CD4-positive, alpha-beta T cell treated with Interleukin-4 for 1 hour (primary cell): ENCODE measurements at places on chromosomes 16 and 17.

GRCh38 chr17:28030386-28030785 lies 12.1 kb upstream of the NLK start:
- no peak for DNase-seq

GRCh38 chr17:36614933-36615332 lies 13.6 kb downstream of the MRM1 start:
- no peak for DNase-seq

- no peak for DNase-seq
These were observed 17.5 kb downstream of the MYBBP1A start for GRCh38 chr17:4537451-4538235.

DNA sequence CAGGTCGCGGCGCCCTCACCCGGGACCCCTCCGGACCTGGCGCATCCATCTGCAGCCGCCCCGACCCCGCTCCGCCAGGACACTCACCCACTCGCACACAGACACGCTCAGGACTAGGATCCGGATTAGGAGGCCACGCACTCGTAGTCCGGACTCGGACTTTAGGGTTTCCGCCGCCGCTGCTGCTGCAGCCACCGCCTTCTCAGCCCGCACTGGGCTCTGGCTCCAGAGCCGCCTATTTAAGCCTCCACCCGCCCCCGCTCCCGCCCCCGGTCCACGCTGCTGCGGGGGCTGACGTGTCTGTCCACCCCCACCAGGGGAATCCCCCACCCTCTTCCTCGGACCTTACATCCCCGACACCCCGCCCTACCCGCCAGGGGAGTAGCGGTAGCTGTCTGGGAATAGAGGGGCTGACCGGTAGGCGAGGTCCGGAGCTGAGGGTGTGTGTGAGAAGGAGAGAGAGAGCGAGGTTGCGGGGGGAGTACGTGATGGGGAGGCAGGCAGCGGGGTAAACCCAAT lies at the start of gene RRAD:
Gene RRAD (minus strand): TSS at position 214 of the 519 bp plus-strand sequence. CDS start 356 bp downstream, outside the sequence.
- DNase-seq, result peak; percentile 28

DNA sequence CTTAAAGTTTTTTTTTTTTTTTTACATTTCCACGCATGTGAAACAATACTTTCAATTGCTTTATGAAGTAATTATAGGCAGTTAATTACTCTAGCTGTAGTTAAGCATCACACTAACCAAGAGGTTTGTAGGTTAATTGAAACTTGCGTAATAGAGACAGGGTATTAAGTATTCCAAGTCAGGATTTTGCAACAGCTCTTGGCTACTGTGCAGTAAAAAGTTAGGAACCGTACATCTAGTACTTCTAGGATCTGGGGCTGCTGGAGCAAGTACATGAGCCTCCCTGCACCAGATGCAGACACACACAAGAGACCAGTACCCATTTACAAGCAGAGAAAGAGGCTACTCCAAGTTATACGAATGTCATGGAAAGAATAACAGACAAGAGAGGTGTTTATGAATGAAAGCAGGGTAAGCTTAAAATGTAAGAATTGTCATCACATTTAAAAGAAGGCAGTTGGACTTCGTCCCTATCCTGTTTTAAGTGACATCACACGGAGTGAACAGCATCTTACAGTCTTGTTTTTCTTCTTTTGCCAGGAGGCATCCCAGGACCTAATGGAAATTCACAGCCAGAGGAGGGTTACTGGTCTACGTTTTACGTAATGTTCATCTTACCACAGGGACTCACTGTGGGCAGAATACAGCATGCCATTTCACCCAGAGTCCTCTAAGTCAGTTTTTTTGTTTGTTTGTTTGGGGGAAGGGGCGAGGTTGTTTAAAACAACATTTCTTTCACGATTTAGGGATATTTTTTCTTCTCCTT lies 379.6 kb upstream of the PSMD7 start:
- no peak for DNase-seq

DNA sequence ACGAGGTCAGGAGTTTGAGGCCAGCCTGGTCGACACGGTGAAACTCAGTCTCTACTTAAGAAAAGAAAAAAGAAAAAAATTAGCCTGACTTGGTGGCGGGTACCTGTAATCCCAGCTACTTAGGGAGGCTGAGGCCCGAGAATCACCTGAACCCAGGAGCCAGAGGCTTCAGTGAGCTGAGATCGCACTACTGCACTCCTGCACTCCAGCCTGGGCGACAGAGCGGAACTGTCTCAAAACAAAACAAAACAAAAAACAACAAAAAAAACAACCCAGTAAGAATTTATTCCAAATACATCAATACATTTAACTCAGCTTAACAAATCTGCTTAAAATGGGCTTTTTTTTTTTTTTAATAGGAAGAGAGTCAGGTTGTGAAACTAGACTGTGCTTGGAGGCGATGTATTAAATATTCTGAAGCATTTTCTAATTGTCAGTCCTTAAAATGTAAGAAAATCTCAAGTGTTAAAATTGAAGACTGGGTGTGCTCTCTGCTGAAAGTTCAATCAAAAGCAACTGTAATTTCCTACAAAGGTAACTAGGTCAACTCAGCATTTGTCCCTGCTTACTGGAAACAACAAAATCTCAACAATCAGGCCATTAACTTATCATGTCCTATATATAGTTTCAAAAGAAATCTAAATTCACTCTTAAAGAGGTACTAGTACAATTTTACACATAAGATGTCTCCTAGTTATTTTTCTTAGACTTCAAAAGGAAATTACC lies 23.2 kb downstream of the KANSL1 start:
- no peak for DNase-seq

DNA sequence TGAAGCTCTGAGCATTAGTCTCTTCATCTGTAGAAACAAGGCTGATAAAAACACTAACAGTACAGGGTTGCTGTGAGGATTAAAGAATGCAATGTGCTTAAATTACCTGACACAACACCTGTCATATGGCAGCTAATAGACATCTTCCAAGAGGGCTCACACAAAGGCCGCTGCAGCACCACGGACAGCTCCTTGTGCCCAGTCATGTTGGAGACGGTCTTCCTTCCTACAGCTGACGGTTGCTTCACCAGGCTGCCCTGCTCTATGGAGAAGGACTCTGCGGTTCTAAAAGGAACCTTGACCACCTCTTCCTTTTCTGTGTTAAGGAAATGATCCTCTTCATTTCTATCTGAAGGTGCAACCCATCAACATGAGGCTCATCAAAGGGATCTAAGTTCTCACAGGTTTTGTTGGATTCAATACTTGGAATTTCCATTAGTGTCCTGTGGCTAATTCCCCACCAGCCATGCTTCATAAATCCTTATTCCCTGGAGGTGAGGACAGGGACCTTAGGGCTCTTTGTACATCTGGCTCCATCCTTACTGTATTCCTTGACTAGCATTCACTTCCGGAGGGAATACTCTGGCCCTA lies 138.9 kb upstream of the CES5A start:
- no peak for DNase-seq

GRCh38 chr16:29899516-29900101 lies at the start of gene SEZ6L2:
Gene SEZ6L2 (minus strand): TSS chr16:29899550. CDS start chr16:29899019, 531 bp downstream.
- DNase-seq, result no peak

DNA sequence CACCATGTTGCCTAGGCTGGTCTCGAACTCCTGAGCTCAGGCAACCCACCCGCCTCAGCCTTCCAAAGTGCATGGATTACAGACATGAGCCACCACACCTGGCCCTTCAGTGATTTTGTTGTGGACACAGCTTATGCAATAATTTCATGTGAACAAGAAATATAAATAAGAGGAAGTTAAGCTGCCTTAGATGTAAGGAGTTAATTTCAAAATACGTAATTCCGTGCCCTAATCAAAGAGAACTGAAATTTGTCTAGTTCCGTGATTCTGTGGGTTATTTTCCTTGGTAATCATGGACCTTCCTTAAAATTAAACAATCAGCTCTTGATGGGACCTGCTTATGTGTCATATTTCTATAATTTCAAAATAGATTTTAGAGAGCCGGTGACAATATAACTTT lies 11.9 kb downstream of the TVP23A start:
- peak; percentile 21 for DNase-seq

GRCh38 chr17:1648173-1648962 lies 1.3 kb downstream of the RILP start:
- no peak for DNase-seq

DNA sequence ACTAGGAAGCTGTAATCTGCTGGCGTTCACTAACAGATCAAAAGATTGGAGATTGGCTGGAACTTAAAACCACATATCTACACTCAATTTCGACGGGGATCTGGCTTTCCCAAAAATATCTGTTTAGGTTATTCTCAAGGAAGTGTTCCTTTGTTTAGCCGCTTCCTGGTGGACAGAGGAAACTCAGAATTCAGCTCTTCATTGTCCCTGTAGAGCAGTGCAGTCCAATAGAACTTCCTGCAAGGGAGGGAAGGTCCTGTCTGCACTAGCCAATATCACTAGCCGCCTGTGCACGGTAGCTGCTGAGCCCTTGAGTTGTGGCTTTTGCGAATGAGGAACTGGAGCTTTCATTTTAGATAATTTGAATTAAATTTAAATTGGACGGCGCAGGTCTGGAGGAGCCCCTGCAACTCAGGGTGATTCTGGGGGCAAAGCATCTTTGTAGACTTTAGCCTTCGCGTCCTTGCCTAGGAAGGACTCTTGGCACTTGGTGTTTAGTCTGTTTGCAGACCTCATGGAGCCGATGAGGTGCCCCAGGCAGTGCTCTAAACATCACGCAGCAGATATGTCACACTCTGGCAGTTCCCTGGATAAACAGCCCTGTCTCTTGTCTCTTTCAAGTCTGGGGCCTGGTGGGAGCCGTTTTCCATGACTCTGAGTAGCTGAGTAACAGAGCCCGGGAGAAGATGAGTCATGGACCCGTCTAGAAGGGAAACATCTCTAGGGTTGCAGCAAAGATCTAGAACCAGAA lies 122.2 kb downstream of the CCDC182 start:
- DNase-seq, result no peak

GRCh38 chr17:75595920-75596313 lies 8.3 kb downstream of the MYO15B start:
- DNase-seq, result no peak

GRCh38 chr16:255183-255582 lies 20.6 kb downstream of the RGS11 start:
- DNase-seq, result no peak

DNA sequence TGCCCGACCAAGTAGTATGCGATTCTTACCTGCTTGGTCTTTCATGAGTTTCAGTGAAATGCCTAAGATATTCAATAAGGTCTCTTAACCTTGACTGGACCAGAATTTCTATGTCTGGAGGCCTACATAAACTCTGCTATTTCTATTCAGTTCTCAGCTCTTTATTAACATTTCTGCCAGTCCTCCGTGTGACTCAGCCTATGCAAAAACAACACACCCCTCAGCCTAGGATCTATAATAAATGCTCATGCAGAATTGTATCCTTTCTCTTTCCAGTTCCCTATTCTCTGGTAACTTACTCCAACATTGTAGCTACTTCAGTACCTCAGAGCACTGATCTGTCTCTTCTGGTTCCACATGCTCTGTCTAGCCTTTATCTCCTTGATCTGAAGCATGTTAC lies 1507.4 kb downstream of the CDH11 start:
- no peak for DNase-seq

DNA sequence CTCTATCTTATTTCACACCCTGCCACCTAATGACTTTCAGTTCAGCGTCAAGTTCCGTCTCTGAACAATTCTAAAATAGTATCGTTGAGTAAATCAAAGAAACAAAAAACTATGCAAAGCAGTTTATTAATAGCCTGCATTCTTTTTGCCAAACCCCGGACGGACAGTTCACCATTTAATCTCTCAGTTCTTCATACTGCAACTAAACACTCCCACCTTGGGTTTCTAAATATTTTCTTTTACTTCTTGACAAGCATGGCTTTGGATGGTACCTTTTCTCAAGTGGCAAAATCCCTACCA lies 1.2 kb downstream of the MYH11 start:
- DNase-seq, result no peak
